ENCODE measurements at places on chromosomes 16 and 17.
A peak's percentile ranks its signal among the peaks of the same experiment; 100 is the strongest.

- no peak for DNase-seq
Observed at GRCh38 chr16:83732536-83732935, 75.2 kb upstream of the HSBP1 start.

DNA sequence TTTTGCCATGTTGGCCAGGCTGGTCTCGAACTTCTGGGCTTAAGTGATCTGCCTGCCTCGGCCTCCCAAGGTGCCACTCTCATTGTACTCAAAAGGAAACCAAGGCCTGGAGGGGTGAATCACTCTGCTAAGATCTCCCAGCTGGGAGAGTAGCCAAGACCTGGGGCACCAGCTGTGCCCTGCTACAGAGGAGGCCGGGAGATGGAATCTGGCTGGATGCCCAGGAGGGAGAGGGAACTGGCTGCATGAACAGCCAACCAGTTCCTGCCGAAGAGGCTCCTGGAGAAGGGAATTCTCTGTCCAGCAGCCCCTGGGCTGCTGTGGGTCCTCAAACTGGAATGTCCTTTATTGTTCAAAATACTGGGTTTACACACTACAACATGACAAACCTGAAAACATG, 238.7 kb upstream of the CIBAR2 start:
- no peak for DNase-seq

GRCh38 chr16:67907397-67908180, 14.5 kb downstream of the PSKH1 start:
- DNase-seq, result no peak

GRCh38 chr16:268141-269053, 7.3 kb downstream of the RGS11 start:
- DNase-seq, result no peak

- DNase-seq, result no peak
Observed at GRCh38 chr17:39237586-39237985, 11.8 kb upstream of the STAC2 start.

DNA sequence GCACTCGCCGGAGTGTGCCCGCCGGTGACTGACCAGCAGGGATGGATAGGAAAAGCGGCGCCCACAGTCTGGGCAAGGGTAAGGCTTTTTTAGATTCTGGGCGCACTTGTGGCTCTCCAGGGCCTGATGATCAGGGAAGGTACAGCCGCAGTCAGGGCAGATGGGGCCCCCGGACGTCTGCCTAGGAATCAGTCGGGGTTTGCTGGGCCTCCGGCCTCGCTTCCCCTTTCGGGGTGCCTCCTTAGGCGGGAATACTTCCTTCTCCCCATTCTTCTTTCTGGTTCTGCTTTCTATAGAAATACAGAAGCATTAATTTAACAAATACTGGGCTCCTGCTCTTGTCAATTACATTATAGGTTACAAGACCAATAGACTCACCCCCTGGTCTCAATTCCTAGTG, 5.0 kb downstream of the ZNF689 start:
- no peak for DNase-seq

DNA sequence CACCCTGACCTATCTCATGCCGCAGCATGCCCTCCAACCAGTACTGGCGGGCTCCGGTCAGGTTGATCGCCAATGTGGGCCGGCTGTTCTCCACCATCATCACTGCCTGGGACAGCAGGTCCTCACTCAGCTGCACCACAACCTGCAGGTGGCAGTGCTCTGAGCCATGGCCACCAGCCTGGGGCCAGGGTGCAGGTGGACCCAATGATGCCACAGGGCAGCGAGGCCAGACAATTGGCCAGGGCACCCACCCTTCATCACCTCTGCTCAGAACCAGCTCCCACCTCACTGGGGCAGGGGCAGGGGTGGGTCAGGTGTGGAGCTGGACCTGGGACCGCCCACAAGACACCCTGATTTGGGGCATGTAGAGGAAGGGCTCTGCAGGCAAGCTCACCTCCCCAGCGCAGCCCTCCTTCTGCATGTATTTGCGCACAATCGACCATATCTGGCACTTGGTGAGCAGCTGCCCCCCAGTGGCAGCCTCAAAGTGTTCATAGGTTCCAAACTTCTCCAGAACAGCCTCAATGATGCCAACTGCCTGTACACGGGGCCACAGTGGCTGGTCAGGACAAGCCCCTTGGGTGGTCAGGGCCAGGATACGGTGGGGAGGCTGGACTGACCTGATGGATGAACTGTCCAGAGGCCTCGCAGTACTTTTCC, 4.2 kb downstream of the MATCAP1 start:
- DNase-seq, result no peak

DNA sequence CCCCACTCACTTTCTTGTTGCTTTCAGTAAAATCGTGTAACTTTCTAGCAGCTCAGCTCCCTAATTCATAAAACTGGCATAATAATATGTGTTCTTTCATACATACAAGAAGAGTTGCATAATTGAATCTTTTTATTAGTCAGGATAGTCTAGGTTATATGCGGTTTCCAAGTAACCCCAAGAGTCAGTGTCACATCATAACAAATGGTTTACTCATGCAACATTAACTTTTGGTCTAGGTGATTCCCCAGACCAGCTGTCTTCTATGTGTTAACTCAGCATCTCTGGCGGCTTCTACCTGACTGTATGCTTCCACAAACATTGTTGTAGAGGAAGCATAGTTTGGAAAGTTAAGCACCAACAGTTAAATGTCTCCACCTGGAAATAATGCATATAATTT, 1000.4 kb downstream of the CDH11 start:
- DNase-seq, result no peak

DNA sequence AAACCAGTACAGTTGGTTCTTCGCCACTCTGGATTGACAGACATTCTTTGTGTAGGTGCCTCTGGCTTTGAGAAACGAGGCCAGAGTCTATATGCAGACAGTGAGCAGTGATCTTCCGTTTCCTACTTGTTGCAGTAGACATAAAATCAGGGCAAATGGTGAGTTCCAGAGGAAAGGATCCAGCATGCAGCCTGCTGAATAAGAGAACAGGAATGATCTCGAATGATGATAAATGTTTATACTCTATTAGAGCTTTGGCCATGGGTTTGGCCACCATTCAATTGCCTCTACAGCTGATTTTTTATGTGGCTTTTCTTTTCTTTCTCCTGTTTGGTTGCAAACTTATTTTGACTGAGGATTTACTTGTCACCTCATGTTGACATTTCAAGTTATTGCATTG, 286.7 kb downstream of the IRX3 start:
- DNase-seq, result no peak

- no peak for DNase-seq
Observed at GRCh38 chr16:78727536-78727935, 628.1 kb downstream of the WWOX start.

- DNase-seq, result no peak
Observed at GRCh38 chr17:44807093-44807816, 22.8 kb downstream of the GJC1 start.

- DNase-seq, result no peak
Observed at GRCh38 chr16:77327717-77328116, 107.1 kb downstream of the ADAMTS18 start.

- DNase-seq, result no peak
Observed at GRCh38 chr17:29622337-29623282, at the start of gene CORO6. Gene CORO6, minus strand, starts transcription at chr17:29622912. Its CDS starts 1,491 bp downstream, at chr17:29621421.

DNA sequence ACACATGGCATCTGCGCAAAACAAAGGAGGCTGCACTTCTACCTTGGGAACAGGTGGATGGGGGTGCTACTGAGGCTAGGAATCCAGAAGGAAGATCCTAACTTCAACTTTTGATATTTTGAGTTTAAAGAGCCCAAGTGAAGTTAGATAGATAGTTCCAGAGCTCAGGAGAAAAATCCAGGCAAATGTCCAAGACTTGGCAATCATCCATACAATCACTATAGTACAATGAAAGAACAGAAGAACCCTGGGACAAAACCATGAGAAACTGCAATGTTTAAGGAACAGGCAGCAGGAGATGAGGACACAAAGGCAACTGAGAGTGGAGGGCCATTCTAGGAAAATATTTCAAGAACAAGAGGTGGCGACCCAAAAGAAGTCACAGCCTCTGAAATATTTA, 12.4 kb downstream of the CDYL2 start:
- no peak for DNase-seq

DNA sequence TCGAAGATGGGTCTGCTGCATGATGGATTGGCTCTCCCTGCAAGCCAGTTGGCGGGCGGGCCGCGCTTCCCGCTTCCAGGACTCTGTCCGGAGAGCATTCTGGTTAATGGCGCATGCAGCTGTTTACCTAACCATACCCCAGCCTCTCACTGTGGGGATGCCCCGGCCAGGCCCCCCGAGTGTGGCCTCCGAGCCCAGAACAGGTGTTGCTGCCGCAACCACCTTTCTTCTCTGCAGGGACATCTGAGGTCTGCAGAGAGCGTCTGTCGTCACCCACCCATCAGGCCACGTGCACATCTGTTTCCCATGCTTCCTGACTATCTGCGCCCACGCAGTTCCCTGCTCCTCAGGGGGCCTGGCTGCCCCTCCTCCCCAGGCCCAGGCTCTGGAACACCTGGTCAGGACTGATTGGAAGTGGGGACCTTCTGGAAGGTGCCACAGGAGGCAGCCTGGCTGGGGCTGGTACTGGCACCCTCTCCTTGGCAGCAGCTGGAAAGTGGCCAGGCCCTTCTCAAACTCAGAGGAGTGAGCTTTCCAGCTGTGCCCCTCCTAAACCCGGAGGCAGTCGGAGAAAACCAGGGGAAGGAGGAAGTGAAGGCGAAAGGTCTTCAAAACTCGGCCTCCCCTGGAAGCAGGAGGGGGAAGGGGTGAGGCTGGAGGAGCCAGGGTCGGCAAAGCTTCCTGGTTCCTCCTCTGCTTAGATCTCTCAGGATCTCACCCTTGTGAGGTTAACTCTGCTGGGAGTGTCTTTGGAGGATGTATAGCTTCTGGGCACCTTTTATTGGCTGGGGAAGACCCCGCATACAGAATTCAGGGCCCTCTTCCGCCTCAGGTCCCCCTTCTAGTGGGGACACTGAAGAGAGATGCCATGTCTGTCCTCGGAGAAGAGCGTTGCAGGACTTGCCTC, 64.5 kb upstream of the CIBAR2 start:
- DNase-seq, result no peak

GRCh38 chr17:53466733-53467132, 356.0 kb upstream of the KIF2B start:
- no peak for DNase-seq

DNA sequence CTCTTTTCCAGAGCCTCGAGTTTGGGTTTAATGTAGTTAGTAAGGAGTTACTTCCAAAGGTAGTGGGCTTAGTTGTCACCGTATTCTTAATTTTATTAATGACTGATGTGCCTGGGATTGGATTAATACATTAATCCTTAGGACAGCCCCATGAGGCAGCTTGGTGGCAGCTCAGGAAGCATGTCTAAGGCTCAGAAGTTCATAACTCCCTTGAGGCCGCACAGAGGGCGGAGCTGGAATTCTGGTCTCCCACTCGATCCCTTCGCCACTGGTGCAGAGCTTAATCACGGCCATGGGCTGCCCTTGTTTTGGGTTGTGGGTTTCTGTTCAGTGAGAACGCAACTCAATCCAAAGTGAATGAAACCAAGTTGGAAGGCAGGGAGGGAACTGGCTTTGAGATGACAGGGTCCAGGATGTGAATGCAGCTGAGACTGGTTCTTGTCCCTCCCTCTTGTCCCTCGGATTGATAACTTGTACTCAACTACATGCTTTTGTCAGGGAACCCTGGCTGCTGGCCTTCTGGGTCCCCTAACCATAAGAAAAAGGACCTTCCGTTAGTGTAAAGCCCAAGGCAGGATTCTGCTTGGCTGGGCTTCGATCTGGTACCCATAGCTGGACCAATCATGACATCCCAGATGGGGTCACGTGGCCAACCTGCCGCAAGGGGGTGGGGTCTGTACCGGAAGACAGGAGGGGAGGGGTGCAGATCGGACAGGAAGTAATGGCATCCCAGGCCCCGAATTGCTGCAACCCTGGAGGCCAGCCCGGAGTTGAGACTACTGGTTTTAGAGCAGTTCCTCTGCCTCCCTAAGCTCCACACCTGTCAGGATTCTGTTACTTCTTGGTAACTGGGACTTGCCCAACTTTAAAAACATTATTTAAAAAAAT, 45.4 kb downstream of the SNX20 start:
- DNase-seq, result peak; percentile 21

GRCh38 chr17:76199469-76199868, 40.8 kb downstream of the RNF157 start:
- DNase-seq, result peak; percentile 29

DNA sequence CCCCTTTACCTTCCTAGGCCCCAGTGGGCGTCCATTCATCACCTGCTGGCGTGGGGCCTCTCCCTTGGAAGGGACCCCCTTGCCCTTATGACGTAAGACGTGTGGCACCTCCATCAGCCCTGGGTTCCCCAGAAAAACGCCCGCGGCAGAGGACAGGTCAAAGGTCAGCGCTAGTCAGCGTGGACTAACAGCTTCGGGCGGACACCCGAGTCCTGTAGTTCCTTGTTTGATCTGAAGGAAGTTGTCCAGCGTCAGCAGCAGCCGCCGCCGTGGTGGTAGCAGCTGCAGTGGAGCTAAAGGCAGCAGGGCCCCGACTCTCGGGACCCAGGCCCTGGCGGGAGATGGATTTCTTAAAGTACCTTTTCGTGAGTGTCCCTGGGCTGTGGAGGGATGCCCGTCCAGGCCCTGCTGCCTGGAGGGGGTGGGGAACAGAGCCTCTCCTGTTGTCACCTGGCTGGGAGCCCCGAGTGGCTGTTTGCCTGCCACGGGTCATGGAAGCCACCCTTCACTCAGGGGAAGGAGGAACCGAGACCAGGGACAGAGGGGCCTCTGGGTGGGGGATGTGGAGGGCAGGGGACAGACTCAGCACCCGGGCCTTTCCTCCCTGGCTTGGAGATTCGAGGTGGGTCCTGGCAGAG, 123.6 kb downstream of the OR1D5 start:
- DNase-seq, result no peak

DNA sequence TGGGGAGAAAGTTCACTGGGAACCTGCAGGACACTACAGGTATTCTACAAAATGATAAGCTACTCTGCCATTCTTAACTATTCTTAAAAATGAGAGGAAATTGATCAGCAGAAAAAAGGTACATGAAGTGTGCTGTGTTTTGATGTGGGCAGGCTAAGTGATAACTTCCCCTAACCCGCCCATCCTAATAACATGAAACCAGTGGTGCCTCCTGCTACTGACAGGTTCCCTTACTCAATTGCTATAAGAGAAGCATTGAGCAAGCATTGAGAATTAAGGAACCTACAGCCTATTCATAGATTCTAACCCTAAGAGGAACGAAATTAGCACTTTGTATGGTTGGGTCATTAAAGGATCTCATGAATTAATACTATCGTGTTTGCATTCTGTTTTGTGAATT, 18.9 kb downstream of the XYLT1 start:
- no peak for DNase-seq

DNA sequence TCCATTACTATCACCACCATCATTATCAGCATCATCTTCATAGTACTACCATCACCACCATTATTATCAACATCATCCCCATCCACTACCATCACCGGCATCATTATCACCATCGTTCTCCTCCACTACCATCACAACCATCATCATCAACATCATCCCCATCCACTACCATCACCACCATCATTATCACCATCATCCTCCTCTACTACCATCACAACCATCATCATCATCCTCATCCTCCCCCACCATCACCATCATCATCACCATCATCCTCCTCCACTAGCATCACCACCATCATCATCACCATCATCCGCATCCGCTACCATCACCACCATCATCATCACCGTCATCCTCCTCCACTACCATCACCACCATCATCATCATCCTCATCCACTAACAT, 639.8 kb upstream of the RBFOX1 start:
- no peak for DNase-seq

All from stimulated activated CD4-positive, alpha-beta T cell treated with anti-CD3 and anti-CD28 coated beads, Interleukin-2, amount 100 ng/mL, for 48 hours (primary cell).